Thoracic aorta (tissue), 2 donors: ENCODE measurements at places on chromosomes 4 and X. TPM values are rescaled to one million over a fixed set of nuclear protein-coding genes. Genes with fewer than 3 reads are reported as not detected.

GRCh38 chr4:89294573-89295269 lies 12.9 kb downstream of the GPRIN3 start:
- H3K27ac ChIP-seq, result no peak overlapping the region
- no peaks in the 10 kb centered on the region for H3K36me3 ChIP-seq
- H3K4me3 ChIP-seq, result no peak overlapping the region
- no peak for DNase-seq
- no peaks in the 10 kb centered on the region for H3K4me1 ChIP-seq
- H3K27me3 ChIP-seq, result no peaks in the 10 kb centered on the region

DNA sequence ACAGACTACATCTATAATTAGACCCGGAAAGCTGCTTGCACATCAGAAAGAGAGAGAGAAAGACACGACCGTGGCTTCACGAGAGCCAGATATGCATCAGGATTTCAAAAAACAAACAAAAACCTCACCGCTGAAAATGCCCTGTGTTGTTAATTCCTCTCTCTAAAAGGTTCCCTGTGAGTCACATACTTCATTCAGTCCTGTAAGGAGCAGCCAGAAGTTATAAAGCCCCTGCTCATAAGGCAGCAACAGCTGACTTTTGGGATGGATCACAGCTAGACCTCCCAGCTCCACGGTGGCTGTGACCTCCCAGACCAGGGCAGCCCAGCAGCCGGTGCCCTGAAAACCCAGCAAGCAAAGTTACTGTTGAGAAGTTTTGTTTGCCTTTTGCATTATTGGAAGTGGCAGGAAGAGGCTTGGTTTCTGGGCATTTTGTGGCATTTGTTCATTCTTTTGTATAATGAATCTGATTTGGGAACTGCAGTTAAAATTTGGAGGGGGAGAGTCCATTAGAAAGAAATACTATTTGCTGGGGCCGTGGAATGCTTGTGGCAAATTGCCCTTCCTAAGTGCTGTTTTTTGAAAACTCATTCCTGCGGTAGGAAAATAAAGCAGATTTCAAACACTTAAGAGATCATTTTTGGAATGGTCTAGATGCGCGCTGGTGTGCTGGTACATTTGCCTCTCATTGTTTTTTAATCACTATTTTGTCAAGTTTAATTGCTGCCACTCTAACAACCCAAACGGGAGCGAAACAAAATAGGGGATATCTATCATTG lies 520.4 kb downstream of the BCOR start:
- H3K27ac ChIP-seq, result no peak overlapping the region
- no peaks in the 10 kb centered on the region for H3K36me3 ChIP-seq
- peaks cover 19% of the 10 kb centered on the region for H3K4me1 ChIP-seq

DNA sequence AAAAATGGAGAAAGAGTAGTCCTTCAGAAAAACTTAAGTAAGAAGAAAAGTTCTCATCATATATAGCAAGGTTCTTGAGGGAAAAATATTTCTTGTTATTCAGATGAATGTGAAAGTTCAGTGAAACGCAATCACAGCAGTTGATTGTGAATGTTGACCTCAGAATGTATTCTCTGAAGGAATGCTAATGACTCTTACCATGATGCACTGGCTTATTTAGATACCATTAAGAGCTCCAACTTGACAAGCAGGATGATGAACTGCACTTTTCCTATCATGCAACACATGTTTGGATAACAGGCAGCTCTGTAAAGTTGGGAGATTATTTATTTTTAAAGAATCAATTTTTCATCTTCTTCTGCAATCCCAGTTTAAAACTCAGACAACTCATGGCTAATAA lies 115.5 kb upstream of the MYOZ2 start:
- no peaks in the 10 kb centered on the region for H3K27me3 ChIP-seq
- H3K4me1 ChIP-seq, result peaks cover 22% of the 10 kb centered on the region
- H3K27ac ChIP-seq, result peak overlapping the region; percentile 61
- no peak overlapping the region for H3K4me3 ChIP-seq
- peaks cover 7% of the 10 kb centered on the region for H3K36me3 ChIP-seq
- DNase-seq, result no peak

GRCh38 chr4:38090455-38091246 lies 130.5 kb downstream of the PTTG2 start:
- no peak overlapping the region for H3K27ac ChIP-seq
- no peak overlapping the region for H3K4me3 ChIP-seq
- peaks cover 24% of the 10 kb centered on the region for H3K4me1 ChIP-seq
- no peaks in the 10 kb centered on the region for H3K36me3 ChIP-seq
- no peak for DNase-seq

DNA sequence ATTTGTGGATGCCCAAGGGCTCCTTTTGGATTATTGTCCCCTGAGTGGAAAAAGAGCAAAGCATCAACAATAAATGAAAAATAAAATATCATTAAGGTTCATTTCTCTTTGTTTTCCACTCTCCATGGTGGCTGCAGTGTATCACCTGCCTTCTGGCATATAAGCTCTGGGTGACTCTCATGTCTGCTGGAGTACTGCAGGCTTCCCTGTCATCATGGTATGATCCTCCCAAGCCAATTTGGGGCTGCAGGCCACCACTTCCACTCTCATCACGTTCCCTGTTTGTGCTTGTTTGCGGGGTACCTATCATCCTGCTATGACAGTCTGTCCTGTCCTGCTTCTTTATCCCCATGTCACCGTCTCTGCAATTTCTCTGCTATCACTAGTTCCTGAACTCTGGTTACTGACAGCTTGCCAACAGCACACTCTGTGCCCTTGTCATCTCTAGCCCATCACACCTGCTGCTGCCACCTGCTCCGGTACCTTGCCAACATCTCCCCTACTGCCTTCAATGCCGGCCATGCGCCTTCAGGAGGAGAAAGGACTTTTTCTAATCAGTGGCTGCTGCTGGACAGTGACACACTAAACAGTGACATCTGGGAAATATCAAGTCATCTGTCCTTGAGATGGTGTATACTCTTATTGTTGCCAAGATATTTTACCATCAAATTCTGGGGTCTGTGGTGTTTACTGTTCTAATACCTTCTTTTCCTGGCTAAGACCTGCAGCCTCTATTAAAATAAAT lies 23.0 kb upstream of the FGF5 start:
- no peaks in the 10 kb centered on the region for H3K27me3 ChIP-seq
- H3K36me3 ChIP-seq, result no peaks in the 10 kb centered on the region
- H3K4me3 ChIP-seq, result no peak overlapping the region
- DNase-seq, result no peak
- H3K4me1 ChIP-seq, result no peaks in the 10 kb centered on the region

GRCh38 chrX:15087747-15088146 lies 182.1 kb downstream of the ASB9 start:
- DNase-seq, result no peak
- no peaks in the 10 kb centered on the region for H3K4me1 ChIP-seq
- H3K4me3 ChIP-seq, result no peak overlapping the region
- H3K36me3 ChIP-seq, result no peaks in the 10 kb centered on the region
- H3K27ac ChIP-seq, result no peak overlapping the region

- no peak for DNase-seq
- H3K36me3 ChIP-seq, result no peaks in the 10 kb centered on the region
Observed at GRCh38 chr4:21117541-21118180, 417.4 kb downstream of the PACRGL start.

- no peak for DNase-seq
- H3K27me3 ChIP-seq, result no peaks in the 10 kb centered on the region
- no peaks in the 10 kb centered on the region for H3K36me3 ChIP-seq
- peaks cover 2% of the 10 kb centered on the region for H3K4me1 ChIP-seq
- H3K27ac ChIP-seq, result no peak overlapping the region
- no peak overlapping the region for H3K4me3 ChIP-seq
Observed at GRCh38 chr4:123643691-123644090, 247.1 kb downstream of the SPRY1 start.

SYTL5 gene
- not detected for total RNA-seq

HSD17B13 gene
- 0.71 TPM for total RNA-seq

XG gene
- total RNA-seq, result 29.6 TPM
